ENCODE measurements at places on chromosomes 4 and X.

DNA sequence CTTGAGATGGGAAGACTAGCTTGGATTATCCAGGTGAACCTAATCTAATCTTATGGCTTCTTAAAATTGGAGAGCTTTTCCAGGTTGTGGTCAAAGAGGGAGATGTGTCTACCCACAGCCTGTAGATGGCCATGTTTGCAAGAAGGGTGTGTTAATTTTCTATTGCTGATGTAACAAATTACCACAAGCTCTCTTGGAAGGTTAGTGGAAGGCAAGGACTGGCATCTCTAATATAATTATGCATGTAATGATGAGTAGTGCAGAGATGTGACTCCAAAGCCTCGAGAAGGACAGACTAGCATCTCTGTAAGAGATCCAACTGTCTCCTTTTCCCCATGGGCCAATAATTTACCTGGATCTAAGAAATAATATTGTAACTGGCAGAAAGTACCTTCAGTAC is 3.2 kb upstream of the ADH1B start:
- no peak for DNase-seq

- DNase-seq, result no peak
Measured at GRCh38 chr4:20044502-20044911, 207.2 kb upstream of the SLIT2 start.

DNA sequence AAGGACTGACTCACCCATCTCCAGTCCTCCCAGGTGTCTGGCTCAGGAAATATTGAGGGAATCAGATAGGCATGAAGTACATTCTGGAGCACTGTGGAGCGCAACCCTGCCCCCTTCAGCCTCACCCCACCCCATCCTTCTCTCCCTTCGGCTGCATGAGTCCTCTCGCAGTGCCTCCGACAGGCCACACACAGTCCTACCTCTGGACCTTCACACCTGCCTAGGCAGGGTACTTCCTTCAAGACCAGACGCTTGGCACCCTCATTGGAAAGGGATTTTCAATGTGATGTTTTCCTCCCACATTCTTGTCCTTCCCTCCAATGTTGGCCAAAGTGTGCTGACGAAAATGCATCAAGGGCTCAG is 26.8 kb upstream of the PPP2R2C start:
- no peak for DNase-seq

DNA sequence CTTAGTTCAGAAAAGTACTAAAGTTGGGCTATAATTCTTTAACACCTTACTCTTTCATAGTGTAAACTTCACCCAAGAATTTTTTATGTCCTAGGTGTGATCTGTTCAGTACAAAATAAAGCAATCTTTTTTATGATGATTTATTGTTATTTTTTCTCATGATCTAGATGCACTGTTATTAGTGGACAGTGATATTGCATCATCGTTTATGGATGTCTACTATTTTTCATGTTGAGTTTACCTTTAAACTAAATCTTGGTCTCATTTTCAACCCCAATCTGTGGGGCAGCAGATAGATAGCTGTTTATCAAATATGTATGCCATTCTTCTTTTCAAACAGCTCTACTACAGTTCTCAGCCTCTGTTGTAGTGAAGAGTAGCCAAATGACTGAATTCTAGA is 215.4 kb downstream of the UGT8 start:
- DNase-seq, result no peak

DNA sequence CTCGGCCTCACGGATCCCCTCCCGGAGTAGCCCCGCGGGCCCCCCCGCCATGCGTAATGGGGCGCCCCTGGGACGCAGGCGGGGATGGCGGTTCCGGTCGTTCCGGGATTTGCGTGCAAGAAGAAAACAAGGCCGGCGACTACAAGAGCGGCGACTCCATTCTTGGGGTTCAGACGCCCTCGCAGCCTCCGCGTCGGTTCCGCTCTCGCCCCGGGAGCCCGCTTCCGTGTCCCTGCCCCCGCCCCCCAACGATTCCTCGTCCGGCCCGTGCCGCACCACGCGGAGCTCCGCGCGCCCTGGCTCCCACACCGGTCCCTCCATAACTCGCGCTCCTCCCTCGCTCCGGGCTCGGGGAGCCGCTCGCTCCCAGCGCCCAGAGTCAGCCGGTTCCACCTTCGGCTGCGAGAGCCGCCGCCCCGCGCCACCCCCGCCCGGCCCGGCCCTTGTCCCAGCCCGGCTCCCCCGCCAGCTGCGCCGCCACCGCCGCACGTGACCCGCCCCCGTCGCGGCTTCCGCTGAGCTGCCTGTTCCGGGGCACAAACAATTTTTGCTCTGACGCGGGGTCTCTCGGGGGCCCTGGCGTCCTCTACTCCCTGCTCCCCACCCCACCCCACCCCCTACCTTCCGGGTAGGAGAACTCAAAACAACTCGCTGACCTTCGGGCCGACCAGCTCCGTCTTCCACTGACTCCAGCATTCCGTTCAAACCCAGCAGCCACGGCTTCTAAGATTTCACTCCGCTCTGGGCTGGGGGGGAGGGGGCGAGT is 78.8 kb upstream of the BCOR start:
- DNase-seq, result peak; percentile 55

DNA sequence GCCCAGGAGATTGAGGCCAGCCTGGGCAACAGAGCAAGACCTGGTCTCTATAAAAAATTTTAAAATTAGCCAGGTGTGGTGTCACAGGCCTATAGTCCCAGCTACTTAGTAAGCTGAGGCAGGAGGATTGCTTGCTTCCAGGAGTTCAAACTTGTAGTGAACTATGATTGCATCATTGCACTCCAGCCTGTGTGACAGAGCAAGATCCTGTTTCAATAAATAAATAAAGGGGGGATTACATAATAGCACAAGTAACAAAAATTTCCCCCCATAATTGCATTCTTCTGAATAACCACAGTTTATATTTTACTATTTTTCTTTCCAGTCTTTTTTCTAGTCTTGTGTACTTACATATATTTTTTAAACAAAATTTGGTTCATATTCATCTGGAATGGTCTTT is 135.6 kb downstream of the CHIC2 start:
- no peak for DNase-seq

DNA sequence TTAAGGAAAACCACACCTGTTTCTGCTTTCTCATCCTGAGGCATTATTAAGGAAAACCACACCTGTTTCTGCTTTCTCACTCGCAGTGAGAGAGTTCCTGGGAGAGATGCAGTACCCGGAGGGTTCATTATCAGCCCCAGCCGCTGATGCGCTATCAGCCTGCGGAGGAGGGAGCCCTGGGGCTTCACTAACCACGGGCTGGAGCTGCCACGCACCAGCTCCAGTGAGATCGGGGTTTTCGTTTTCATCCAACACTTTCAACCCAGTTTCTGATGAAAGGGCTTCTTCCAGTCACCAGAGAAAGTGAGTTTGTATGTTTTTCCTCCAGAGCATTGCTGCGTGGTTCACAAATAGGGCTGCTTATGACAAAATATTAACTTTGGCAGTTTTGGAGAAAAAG is 93.2 kb upstream of the PRKX start:
- no peak for DNase-seq

DNA sequence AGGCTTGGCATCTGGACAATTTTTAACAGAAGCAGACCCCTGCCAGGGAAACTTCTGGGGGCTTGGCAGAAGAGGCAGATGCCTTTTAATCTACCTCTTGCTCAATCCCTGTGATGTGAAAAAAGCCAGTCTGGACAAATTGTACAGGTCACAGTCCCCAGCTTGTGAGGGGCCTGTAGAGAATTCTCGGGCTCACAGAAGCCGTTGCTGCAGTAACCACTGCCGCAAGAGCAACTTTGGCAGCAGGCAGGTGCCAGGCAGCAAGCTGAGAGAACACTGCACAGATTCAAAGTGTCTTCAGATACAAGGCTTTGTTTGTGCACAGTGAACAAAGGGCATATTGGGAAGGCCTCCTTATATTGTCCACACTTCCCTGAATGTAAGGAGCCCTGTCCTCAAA is 11.7 kb downstream of the GPKOW start:
- no peak for DNase-seq

- no peak for DNase-seq
Measured at GRCh38 chr4:91734682-91735081, 569.1 kb upstream of the GRID2 start.

- DNase-seq, result peak; percentile 41
Measured at GRCh38 chrX:19372170-19372546, 28.4 kb downstream of the PDHA1 start.

DNA sequence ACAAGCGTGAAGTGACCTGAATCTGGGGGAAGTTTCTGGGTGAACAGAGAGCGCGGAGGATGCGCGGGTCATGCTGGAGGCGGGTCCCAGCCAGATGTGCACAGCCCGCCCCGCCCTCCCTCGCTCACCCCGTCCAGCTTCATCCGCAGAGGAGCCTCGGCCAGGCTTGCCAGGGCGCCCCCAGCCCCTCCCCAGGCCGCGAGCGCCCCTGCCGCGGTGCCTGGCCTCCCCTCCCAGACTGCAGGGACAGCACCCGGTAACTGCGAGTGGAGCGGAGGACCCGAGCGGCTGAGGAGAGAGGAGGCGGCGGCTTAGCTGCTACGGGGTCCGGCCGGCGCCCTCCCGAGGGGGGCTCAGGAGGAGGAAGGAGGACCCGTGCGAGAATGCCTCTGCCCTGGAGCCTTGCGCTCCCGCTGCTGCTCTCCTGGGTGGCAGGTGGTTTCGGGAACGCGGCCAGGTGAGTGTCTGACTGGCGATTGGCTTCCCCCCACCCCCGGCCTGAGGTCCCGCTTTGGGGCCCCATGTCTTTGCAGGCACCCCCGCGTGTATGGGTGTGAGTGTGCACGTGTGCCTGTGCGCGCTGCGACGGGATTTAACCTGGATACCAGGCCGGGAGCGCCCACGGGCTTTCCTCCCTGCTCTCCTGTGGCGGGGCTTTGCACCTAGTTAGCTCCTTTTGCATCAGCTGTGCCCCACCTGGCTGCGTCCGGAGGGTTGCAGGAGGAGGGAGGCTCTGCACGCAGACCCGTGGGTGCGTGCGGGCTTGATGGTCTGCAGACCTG is at the start of gene EGFL6:
TSS of gene EGFL6 (plus strand) at position 123 of the 782 bp plus-strand sequence. CDS start at position 384, 261 bp downstream.
- no peak for DNase-seq

DNA sequence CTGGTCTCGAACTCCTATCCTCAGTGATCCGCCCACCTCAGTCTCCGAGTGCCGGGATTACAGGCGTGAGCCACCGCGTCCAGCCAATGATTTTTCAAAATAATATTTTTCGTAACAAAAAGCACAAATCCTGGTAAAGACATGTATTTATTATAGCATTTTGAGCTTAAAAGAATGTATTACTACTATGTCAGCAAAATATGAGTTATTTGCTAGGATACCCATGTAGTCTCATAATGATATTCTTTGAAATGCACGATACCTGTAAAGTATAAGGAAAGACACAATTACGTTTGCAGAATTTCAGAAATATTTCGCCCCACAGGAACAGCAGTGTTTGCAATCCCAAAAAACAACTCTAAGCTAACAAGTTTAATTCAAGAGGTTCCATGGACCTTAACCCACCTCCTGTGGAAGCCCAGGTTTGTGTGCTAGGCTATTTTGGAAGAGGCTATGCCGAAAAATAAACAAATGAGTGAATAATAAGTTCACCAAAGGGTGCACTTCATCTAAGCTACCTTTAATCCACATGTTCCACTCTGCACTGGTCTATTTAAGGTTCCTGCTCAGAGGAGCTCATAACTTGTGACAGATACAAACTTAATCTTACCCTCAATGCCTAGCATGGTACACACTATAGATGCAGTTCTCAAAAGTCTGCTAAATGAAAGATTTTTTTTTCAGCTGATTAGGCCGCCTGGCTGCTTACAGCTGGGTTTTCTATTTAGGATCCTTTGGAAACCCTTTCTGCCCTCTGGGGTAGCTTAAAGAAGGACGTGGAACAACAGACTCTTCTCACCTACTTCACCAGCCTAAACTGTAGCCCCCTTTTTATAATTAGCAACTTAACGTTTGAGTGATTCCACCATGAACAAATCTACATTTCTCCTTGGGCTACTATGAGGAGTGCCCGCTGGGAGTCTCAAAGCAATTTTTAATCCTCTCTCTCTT is 5.0 kb downstream of the FRYL start:
- DNase-seq, result no peak

GRCh38 chr4:55808632-55809031 is 11.0 kb upstream of the EXOC1L start:
- no peak for DNase-seq

DNA sequence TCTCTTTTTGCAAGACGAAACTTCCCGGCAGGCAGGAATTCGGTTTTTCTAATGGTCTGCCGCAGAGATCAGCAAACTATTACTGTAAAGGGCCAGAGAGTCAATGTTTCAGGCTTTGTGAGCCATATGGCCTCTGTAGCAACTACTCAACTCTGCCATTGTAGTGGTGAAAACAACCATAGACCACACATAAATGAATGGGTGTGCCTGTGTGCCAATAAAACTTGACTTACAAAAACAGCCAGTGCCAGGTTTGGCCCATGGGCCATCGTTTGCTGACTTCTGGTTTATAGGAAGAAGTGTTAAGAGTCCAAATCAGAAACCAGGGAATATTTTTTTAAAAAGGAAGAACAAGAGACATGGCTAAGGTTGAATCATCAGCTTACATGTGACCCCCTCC is 163.0 kb downstream of the SH3KBP1 start:
- no peak for DNase-seq

DNA sequence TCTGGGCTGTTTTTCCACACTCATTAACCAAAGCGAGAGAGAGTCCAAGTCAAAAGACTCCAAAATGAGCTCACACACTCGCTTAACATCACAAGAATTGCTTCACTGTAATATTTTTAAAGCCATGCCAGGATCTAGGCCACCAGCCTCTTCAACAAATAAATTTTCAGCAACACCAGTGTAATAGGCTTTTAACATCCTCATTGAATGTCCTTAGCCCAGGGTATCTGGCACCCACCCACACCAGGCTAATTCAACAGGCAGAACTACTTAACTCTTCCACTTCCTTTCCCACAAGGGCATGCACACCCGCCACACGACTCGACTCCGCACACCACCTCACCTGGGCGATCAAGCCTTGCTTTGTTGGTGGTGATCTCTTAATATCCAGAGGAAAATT is 34.2 kb downstream of the FAT1 start:
- DNase-seq, result no peak

DNA sequence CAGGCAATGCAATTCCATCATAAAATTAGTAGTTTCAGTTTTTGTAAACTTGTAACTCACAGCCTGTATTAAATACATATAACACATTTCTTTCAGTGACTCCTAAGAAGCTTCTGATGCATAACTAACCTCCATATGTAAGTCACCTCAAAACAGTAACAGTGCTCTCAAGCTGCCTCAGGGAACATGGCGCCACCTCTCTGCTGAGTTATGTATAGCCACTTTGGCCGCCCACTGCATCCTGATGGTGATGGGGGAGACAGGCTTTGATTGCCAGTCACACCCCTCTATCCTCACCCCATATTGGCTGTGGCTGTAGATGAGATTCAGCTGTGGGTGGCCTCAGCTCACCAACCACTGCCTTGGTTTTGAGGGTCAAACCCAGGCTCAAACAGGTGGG is 54.3 kb downstream of the LRBA start:
- peak; percentile 15 for DNase-seq

DNA sequence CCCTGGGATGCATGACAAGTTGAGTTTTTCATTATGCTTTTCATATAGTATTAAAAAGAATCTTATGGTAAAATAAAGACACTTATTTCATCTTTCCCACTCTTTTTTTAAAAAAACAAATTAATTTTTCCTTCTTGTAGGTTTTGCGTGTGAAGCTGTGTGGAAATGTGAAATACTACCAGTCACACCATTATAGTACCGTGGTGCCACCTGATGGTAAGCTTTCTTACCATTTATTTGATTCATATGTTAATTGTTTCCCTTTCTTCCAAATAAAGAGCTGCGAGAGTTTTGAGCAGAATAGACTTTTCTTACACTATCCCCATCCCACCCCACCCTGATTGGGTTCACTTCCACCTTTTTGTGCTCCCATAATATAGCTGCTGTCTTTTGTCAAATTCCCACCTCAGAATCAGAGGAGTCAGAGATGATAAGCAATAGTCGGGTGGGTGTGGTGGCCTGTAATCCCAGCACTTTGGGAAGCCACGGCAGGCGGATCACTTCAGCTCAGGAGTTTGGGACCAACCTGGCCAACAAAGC is 44.3 kb downstream of the CASP6 start:
- no peak for DNase-seq
